ENCODE measurements at places on chromosomes 3 and 15.
A peak's percentile ranks its signal among the peaks of the same experiment; 100 is the strongest.

DNA sequence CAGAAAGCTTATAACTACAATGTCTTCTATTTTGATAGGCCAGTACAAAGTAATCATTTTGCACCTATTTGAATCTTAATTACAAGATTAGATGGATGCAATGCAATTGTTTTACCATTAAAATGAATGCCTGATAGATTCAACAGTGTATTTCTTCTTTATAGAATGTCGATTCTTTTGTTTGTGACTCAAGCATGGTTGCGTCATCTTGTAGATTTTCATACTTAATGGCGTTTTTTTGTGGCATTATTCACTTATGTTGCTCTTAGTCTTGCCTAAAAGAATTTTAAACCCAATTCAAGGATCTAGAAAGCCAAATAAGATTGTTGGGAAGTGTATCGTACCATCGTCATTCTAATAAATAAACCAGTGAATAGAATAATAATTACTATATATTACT is 21.4 kb downstream of the ZBTB38 start:
- DNase-seq = no peak

DNA sequence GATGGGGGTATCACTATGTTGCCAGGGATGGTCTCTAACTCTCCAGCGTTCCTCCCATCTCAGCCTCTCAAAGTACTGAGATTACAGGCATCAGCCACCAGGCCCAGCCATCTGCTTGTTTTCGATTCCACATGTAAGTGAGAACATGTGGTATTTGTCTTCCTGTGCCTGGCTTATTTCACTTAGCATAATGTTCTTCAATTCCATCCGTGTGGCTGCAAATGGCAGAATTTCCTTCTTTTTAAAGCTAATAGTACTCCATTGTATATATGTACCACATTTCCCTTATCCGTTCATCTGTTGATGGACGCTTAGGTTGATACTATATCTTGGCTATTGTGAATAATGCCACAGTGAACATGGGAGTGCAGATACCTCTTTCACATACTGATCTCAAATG is 70.6 kb downstream of the ASB7 start:
- no peak for DNase-seq

DNA sequence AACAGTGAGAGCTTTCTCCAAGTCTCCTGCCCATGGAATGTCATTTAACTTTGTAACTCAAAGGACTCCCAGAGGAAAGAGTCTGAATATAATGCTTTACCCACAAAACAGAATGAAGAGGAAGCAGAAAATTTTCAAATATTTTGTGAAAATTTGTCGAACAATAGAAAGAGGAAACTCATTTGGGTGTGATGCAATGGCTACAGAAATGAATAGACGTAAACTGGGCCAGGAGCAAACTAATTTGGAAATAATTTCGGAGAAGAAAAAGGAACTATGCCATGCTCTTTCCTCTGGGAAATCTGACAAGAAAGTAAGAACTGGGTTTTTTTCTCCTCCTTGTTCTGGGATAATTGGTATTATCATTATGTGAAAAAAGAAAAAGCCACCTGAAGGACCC is 11.2 kb upstream of the SUMF1 start:
- peak; percentile 86 for DNase-seq

DNA sequence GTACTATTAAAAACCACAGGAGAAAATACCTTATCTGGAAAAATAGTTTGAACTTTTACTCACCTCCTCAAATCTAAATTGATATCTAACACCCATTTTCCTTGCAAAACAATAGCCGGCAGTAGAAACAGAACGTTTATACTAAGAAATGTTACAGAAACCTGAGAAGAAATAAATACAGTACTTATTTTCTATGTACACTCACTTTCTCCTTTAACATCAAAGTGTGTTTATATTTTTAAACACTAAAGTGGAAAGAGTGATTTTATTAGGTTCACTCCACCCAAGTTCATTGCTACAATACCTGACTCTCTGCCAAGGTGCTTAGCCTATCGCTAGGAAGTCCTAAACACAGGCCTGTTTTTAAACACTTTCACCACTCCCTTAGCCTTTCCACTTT is 87.8 kb upstream of the TJP1 start:
- no peak for DNase-seq

- DNase-seq = no peak
Measured at GRCh38 chr15:38344351-38344750, 91.7 kb downstream of the SPRED1 start.
